ENCODE measurements at places on chromosomes 4 and X.

GRCh38 chr4:175447016-175447415, 365.0 kb downstream of the GPM6A start:
- no peak for DNase-seq

- DNase-seq, result no peak
Observed at GRCh38 chr4:1031956-1032795, 20.8 kb downstream of the FGFRL1 start.

DNA sequence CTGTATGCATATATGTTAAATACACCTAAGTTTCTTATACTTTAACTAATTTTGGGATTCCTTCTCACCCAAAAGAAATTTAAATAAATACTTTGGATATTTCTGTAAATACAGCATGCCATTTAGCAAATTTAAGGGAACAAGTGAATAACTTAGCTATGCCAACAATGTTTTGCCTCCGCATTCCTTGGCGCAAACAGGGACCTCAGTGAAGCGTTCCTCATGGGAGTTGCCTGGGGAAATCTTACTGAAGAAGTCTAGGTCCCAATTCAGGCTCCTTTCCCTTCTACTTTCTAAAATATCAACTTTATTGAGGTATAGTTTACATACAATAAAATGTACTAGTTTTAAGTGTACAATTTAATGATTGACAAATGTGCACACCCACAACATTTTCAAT, 25.0 kb downstream of the COL4A5 start:
- DNase-seq, result no peak

DNA sequence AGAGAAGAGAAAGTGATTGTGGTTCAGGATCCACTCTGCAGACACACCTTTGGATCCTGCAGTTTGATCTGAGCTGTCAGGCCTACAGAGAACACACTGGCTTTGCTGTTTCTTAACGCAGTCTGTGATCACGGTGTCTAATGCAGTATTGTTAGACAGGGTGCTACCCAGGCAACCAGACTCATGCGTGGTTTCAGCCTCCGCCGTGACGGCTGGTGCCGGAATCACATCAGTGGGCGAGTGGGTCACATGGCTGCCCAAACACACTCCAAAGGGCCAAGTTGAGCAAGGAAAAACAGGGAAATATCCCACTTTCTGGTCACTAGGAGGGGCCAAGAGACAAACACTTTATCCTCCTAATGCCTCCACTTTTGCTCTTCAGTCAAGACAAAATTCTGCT, 27.5 kb downstream of the CCDC149 start:
- DNase-seq, result no peak

- no peak for DNase-seq
Observed at GRCh38 chrX:47184486-47184885, 9.1 kb upstream of the UBA1 start.

DNA sequence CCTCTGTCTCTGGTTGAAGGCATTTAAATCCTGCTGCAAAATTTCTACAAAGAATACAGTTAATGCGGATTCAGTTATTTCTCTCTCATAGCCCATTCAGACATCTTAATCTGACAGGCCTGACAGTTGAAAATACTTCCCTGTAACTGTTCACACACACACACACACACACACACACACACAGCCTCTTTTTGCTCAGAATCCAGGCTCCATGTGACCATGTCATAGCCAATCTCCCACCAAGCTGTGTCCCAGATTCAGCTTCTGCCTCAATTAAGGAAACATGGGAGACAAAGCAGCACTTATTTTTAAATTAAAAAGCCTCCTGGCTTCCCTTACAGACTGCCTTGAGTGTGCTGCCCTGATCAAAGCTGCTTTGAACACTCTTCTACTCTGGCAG, 49.3 kb upstream of the EFHC2 start:
- DNase-seq, result no peak

GRCh38 chr4:106268786-106269185, 47.2 kb downstream of the TBCK start:
- no peak for DNase-seq
